ENCODE measurements at places on chromosomes 7 and 10.

GRCh38 chr10:21750424-21750823 lies 216.4 kb downstream of the MLLT10 start:
- DNase-seq: no peak

DNA sequence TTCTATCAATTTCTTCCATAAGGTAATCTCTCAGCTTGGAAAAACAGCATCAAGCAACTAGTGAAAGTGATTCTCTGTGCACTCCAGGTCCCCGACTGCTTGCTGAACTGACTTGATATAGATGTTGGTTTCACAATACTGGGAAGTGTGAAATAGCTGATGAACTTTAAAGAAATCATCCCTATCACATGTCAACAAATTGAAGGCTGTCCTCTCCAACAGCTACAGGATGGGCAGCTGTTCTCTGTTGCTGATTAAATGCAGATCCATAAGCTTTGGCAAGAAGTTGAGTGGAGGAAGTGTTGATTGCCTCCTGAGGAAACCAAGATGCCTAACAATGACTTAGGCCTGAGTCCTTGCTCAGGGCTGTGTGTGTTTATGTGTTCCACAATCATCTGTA lies 130.4 kb upstream of the GDF10 start:
- DNase-seq: no peak

DNA sequence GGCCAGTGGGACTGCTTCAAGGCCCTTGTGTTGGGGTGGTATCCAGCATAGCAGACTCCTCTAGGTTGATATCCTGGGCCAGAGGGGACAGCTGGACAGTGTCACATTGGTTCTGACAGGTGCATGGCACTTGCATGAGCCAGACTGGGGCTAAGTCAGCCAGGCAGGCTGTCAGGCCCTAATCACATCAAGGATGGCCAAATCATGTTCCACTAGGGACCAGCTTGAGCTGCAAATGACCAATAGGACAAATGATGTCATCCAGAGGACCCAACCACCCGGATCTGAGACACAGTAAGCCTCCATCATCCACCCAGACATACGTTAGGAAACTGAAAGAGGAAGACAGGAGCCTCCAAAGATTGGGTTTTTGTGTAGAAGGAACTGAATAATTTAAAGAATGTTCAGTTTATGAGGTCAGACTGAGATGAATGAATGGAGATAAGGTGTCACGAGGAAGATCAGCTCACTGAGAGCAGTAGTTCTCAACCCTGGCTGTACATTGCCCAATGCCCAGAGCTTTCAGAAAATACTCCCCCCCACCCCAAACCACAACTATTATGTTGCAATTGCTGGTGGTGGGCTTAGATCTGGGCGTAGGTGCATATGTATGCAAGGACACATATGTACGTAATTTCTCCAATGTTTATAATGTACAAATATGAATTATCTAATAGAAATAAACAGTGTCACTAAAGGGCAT lies 75.2 kb upstream of the INHBA start:
- no peak for DNase-seq

DNA sequence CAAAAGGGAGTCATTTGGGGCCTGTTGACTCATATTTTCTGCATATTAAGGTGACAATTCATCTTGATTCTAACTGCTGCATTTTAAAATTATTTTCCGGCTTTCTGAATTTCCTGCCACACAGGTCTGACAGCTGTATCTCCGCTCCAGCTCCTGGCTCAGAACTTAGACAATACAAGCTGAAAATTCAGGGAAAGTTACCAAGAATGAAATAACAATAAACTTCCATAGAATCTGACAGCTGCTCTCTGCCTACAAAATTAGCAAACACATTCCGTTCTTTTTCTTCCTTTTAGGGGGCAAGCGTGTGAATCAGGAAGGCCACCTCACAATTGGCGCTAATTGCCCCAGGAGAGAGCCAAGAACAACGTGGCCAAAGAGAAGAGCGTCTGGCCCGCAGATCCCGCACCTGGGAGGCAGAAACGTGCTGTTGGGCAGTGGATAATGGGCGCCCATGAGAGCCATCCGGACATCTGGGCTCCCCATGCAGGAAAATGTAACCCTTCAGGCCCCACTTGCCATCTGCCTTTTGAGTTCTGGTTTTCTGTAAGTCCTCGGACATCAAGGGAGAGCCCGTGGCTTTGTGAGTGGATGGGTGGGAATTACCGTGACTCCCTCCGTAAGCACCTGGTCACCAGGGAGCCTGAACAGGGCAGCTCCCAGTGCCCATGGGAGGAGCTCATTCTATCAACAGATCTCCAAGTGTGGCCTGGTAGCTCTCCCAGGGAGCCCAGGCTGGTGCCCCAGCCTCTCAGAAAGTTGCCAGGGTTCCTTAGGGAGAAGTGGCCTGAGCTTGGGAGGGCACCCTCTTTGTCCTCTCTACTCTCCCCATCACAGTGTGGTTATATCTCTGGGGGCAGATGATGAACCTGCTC lies 5.0 kb downstream of the CLRN3 start:
- no peak for DNase-seq

GRCh38 chr10:129899276-129900130 lies 64.6 kb downstream of the EBF3 start:
- no peak for DNase-seq

GRCh38 chr7:33720870-33721269 lies 184.5 kb upstream of the BMPER start:
- no peak for DNase-seq

Measured in stimulated activated effector memory CD8-positive, alpha-beta T cell treated with anti-CD3 and anti-CD28 coated beads, Interleukin-12 subunit alpha, Interleukin-12 subunit beta, amount 100 ng/mL, for 72 hours (primary cell).